Posterior vena cava (tissue), 2 donors: ENCODE measurements at places on chromosomes 6 and 20. TPM values are rescaled to one million over a fixed set of nuclear protein-coding genes. Genes with fewer than 3 reads are reported as not detected.

- no peak for DNase-seq
Measured at GRCh38 chr6:89978749-89979145, 84.5 kb downstream of the GJA10 start.

HLA-DQA1 gene
- total RNA-seq = 10.8 TPM

GRCh38 chr6:119768201-119768600 lies 418.6 kb upstream of the MAN1A1 start:
- no peak for DNase-seq

GRCh38 chr20:48064929-48065328 lies 279.6 kb upstream of the SULF2 start:
- DNase-seq = no peak

DNA sequence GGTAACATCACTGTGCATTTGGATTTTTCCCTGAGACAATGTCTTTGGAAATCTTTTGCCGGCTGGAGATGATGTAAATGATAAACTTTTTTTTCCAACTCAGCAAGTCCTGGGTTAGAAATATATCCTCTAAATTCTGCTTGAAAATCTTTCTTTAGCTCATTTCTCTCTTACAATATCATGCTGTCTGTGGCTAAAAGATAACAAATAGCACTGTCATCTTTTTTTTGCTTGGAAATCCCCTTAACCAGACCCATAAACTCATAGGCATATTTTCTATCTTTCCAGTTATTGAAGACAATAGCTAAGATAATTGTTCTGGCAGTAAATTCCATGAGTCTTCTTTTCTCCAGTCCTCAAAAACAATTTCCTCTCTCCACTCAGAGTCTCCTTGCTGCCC lies 481.5 kb downstream of the NKAIN2 start:
- DNase-seq = no peak

GRCh38 chr20:44188752-44189151 lies 1.8 kb upstream of the JPH2 start:
- DNase-seq = no peak

DNA sequence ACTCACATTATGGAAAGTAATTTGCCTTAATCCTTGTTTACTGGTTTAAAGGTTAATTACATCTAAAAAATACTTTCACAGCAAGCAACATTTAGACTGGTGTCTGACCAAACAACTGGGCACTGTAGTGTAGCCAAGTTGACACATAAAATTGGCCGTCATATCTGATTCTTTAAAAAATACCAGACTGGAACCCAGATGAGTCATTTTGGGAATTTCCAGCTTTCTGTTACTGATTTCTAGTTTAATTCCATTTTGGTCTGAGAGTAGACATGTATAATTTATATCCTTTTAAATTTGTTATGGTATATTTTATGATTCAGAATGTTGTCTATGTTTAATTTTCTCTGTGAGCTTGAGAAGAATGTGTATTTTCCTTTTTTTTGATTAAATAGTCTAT lies 44.1 kb downstream of the SCP2D1 start:
- DNase-seq = no peak

DNA sequence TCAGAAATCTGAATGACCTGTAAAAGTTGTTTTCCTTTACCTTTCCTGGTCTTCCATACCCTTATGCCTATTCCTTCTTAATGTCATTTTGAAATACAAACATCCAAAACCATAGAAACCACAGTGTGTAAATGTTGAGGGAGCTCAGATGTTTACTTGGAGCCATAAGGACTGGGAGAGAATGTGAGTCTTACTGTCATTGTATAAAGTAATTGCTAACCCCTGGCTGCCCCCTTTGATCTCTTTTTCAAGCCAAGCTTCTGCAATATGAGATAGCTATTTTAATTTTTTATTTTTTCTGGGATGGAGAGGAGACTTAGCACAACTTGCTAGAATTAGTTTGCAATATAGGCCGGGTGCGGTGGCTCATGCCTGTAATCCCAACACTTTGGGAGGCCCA lies 124.4 kb upstream of the AKIRIN2 start:
- no peak for DNase-seq

SLC24A3 gene
- 20.4 TPM for total RNA-seq

KCNG1 gene
- not detected for total RNA-seq

CRISP3 gene
- total RNA-seq = 0.19 TPM

TGM2 gene
- total RNA-seq = 442 TPM

- DNase-seq = no peak
Measured at GRCh38 chr6:77774457-77774856, 121.6 kb downstream of the MEI4 start.
